ENCODE measurements at places on chromosomes 16 and 17.

DNA sequence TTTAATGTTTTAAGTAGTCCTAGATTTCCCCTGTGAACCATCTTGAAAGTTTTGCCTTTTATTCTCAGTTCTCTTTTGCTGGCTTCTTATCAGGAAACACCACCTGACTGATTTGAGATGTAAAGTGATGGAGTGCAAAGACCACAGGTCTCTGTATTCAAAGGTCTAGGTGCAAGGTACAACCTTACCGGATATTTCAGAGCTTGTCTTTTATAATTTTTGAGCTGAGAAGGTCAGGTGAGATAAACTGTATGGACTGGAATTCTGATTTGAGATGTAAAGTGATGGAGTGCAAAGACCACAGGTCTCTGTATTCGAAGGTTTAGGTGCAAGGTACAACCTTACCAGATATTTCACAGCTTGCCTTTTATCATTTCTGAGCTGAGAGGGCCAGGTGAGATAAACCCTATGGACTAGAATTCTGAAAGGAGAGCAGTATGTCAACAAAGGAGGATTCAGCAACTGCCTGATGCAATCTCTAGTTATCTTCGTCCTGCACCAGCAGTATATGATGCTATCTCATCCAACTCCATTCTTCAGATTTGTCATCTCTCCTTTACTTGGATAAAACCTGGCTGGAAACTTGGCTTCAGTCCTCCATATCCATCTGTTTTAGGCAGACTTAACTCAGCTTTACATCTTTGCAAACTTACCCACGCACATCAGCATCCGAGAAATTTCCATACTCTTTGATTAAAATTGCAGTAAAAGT lies 64.3 kb downstream of the CENPV start:
- H3K4me1 ChIP-seq = peaks cover 19% of the 10 kb centered on the region
- no peak for DNase-seq
- no peak overlapping the region for H3K4me3 ChIP-seq
- H3K27ac ChIP-seq = no peak overlapping the region

- no peaks in the 10 kb centered on the region for H3K36me3 ChIP-seq
- H3K4me1 ChIP-seq = peaks cover 49% of the 10 kb centered on the region
- no peak overlapping the region for H3K4me3 ChIP-seq
- H3K27me3 ChIP-seq = no peaks in the 10 kb centered on the region
- DNase-seq = no peak
- H3K27ac ChIP-seq = peak overlapping the region; percentile 23
Measured at GRCh38 chr16:55502801-55503366, 6.0 kb upstream of the LPCAT2 start.

- H3K36me3 ChIP-seq = no peaks in the 10 kb centered on the region
- H3K27me3 ChIP-seq = no peaks in the 10 kb centered on the region
- H3K27ac ChIP-seq = no peak overlapping the region
- no peak for DNase-seq
Measured at GRCh38 chr16:19147627-19148026, 20.4 kb upstream of the SYT17 start.

- H3K4me1 ChIP-seq = no peaks in the 10 kb centered on the region
- no peak overlapping the region for H3K4me3 ChIP-seq
- no peak for DNase-seq
- no peaks in the 10 kb centered on the region for H3K27me3 ChIP-seq
- peaks cover 13% of the 10 kb centered on the region for H3K36me3 ChIP-seq
- H3K27ac ChIP-seq = no peak overlapping the region
Measured at GRCh38 chr16:23608194-23608593, 12.1 kb upstream of the NDUFAB1 start.

- no peak for DNase-seq
- H3K27ac ChIP-seq = no peak overlapping the region
- no peaks in the 10 kb centered on the region for H3K36me3 ChIP-seq
- H3K4me1 ChIP-seq = peaks cover 3% of the 10 kb centered on the region
Measured at GRCh38 chr17:49015179-49015923, 18.2 kb downstream of the IGF2BP1 start.

GRCh38 chr17:28963841-28964240 lies 12.5 kb upstream of the PHF12 start:
- peaks cover 17% of the 10 kb centered on the region for H3K27me3 ChIP-seq
- peaks cover 4% of the 10 kb centered on the region for H3K4me1 ChIP-seq
- H3K27ac ChIP-seq = no peak overlapping the region
- no peak for DNase-seq

DNA sequence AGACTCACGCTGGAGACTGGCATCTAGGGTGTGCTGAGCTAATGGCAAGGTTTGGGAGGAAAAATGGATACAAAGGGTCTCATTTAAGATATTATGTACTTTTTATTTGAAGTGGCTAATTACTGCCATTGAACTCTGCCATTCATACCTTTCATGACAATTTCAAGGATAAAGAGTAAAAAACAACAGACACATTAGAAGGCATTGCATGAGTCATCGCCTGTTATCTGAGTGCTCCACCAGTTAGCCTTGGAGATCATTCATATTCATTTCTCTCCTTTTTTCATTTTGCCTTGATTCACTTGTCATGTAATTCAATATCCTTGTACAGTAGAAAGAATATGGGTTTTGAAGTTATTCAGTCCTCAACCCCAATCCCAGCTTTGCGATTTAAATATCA lies 109.5 kb downstream of the CDH8 start:
- no peaks in the 10 kb centered on the region for H3K27me3 ChIP-seq
- DNase-seq = no peak
- H3K4me3 ChIP-seq = no peak overlapping the region
- H3K36me3 ChIP-seq = no peaks in the 10 kb centered on the region
- H3K4me1 ChIP-seq = no peaks in the 10 kb centered on the region
- no peak overlapping the region for H3K27ac ChIP-seq

GRCh38 chr17:63113167-63113566 lies 147.1 kb downstream of the TANC2 start:
- no peaks in the 10 kb centered on the region for H3K36me3 ChIP-seq
- no peak overlapping the region for H3K27ac ChIP-seq
- no peak overlapping the region for H3K4me3 ChIP-seq
- no peak for DNase-seq

- no peak overlapping the region for H3K27ac ChIP-seq
- peaks cover 23% of the 10 kb centered on the region for H3K4me1 ChIP-seq
- H3K4me3 ChIP-seq = no peak overlapping the region
- no peak for DNase-seq
Measured at GRCh38 chr16:89583197-89583894, 7.8 kb downstream of the CPNE7 start.

All from keratinocyte (primary cell).